ENCODE measurements at places on chromosomes 16 and 17.

- DNase-seq: no peak
Measured at GRCh38 chr17:72884066-72884465, 208.4 kb downstream of the SLC39A11 start.

- DNase-seq: no peak
Measured at GRCh38 chr16:2458887-2459646, 842 bp upstream of the TEDC2 start.

DNA sequence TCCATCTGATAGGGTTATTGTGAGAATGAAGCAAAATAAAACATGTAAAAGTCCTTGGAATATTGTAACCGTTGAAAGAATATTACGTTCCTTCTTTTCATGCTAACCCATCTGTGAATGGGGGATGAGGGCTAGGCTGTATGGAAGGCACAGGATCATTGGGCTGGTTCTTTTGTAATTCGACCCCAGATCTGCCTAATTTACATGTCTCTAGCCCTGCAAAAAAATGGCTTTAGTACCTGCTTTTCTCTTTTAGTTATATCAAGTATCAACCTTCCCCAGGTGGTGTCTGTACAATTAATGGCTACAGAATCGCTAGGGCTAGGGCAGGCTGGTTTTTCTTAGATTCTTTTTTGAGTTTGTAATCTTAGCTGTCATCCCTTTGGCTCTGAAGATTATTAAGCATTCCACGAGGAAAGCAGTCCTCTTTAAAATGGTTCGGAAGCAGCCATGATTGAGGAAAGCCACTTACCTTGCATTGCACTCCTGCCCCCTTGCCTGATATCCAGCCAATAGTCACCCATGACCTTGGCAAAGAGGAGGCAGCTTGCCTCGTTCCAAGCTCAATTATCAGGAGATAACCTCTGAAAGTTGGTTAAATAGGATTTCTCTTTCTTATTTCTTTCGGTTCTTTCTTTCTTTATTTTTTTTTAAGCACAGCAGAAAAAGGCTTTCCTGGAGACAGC is 153.9 kb upstream of the ZKSCAN2 start:
- DNase-seq: no peak

DNA sequence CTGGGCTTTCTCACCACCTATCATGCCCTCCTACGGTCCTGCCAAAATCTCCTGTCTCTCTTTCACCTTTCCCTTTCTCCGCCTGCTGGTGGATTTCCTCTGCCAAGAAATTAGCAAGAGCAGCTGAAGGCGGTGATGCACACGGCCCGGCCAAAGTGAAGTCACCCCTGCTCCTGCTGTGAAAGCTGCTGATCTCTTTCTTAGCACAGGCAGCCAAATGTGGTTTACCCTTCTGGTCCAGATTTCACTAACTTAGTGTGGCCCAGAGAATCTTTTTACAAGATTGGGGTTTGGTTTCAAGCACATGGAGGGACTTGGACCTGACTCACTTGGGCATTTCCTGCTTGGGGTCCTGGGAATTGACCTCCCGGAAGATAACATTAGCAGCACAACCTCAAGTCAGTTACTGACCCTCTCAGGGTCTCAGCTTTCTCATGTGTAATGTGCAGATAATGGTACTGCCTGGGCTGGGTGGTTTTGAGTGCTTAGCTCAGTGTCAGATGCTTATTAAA is 155.7 kb downstream of the SOCS1 start:
- DNase-seq: no peak

- no peak for DNase-seq
Measured at GRCh38 chr16:72945611-72946010, 102.3 kb downstream of the ZFHX3 start.

DNA sequence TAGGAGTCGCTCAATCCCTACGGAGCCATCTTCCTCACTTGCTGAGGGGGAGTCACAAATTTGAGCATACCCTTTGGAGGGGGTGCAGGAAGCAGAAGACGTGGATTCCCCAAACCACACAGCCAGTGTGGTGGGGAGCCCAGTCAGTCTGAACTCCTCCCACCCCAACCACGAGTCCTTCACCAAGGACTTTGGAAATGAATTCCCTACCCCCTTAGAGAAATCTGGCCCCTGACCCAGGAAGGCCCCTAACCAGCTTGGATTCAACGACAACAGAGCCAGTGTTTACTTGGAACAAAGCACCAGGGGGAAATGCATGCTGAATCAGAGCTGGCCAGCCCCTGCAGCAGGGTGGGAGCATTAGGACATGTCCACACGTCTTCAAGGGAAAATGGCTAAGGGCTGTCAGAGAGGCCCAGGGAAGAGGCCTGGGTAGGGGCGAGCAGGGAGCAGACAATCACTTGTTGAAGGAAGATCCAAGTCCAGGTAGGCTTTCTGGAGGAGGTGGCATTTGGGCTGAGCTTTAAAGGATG is 5.5 kb upstream of the TMEM92 start:
- DNase-seq: no peak

- no peak for DNase-seq
Measured at GRCh38 chr17:60685437-60685836, 7.8 kb downstream of the BCAS3 start.

Data from NCI-H510A (cell line).